ENCODE measurements at places on chromosomes 1 and 21.

- no peak for DNase-seq
Measured at GRCh38 chr1:203818399-203818798, 23.0 kb downstream of the ZBED6 start.

DNA sequence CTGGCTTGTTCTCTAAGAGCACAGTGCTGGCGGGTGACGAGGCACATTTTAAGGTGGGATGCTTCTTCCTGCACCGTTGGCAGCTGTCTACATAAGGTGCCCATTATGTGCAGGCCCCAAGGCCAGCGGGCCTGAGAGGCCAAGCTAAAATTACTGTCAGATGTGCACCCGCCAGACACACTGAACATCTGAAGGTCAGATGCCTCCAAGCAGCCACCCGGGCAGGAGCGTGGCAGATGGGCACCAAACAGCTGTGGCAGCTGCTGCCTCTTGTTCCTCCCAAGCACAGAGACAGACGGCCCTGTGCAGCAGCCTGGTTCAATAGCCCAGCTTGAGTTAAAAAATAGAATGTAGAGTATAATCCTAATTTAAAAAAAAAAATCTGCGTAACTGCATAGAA is 211.9 kb upstream of the EDN2 start:
- DNase-seq, result no peak

- DNase-seq, result no peak
Measured at GRCh38 chr1:43947874-43948437, 1.2 kb downstream of the IPO13 start.

DNA sequence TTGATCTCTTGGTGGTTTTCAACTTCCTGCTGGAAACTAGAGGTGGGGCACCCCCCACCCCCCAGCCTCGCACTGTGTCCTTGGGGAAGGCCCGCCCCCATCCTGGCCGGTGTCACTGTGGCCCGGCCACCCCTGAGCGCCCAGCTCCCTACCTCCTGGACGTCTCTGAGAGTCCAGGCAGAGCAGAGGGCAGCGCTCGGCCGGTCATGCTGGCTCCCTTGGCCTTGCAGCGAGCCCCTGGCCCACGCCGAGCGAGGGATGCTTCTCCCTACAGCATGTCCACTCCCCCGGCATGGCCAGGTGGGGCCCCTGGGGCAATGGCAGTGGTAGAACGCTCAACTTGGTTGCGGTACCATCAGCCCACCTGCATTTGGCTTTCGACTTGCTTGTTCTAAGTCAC is 28.7 kb upstream of the TRAPPC10 start:
- DNase-seq, result no peak

DNA sequence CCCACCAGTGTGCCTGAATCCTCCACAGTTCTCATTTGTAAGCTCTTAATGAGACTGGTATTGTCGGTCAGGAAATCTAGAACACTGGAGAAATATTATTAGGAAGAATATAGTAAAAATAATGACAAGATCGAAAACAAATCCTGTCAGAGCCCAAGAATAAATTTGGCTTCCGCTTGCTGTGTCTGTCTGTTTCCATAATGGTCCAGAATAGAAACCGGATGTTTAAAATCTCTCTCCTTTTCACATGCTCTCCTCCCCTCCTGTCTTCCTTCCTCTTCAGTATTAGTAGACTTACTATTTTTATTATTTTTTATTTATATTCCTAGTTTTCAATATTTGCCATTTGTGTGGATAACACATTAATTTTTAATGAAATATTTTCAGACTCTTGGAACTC is 187.7 kb downstream of the SDCCAG8 start:
- DNase-seq, result no peak

- DNase-seq, result no peak
Measured at GRCh38 chr1:68141071-68142021, 90.9 kb upstream of the DIRAS3 start.

DNA sequence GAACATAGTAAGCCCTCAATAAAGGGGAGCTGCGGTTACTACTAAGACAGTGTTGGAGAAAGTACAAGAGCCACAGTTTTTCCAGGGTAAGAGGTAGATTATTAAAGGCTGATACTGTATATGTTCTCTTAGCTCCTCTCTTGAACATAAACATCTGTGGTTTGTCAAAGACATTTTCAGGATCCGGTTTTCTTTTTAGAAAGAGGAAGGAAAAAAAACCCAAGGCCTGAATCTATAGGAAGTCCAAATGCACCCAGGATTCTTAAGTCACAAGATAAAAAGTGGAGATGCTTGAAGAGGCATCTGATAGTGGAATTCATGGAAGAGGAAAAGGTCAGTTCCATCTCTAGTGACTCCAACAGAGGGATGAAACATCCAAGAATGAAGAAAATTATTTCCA is 24.6 kb upstream of the SLC45A3 start:
- no peak for DNase-seq

DNA sequence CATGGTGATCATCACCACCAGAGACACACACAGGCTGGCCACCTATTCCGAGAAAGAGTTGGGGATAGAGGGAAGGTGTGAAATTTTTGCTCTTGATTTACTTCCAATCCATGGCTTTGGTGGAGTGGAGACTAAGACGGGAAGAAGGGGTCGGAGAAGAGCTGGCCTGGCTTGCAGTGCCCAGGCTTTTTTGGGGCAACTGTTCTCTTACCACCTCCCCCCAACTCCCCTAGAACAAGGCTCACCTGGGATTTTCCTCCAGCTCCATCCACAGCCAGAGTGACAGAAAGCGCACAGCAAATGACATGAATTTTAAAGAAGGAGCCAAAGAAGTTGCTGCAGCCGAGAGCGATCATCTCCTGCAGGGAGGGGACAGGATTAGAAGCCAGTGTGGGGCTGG is 16.0 kb downstream of the SLC26A9 start:
- no peak for DNase-seq

- no peak for DNase-seq
Measured at GRCh38 chr1:51316113-51316845, 14.1 kb downstream of the TTC39A start.

- DNase-seq, result no peak
Measured at GRCh38 chr1:12161324-12161661, 5.5 kb upstream of the TNFRSF1B start.

DNA sequence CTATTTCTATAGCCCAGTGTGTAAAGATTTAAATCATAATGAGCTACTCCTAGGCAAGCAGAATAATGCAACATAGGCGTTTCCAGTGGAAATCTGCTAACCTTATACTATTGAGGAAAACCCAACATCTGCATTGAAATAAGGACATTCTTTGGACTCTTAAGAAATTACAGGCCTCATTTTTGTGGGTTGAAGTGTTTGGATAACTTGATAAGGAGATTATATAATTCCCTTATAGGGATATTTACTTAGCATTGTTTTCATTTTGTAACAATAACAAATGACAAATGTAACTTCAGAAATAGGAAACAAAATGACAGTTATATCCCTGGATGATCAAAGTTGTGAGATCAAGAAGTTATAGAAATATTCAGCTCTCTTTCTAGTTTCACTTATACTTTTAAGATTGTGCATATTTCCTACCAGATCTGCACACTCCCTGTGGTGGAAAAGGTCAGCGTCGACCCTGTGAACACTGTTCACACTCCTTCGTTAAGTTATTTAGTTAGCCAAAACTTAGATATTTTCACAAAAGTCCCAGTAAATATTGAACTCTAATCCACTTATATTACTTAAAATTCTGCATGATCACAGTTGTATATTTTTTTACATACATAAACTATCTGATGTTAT is 284.4 kb upstream of the C1orf105 start:
- DNase-seq, result no peak

DNA sequence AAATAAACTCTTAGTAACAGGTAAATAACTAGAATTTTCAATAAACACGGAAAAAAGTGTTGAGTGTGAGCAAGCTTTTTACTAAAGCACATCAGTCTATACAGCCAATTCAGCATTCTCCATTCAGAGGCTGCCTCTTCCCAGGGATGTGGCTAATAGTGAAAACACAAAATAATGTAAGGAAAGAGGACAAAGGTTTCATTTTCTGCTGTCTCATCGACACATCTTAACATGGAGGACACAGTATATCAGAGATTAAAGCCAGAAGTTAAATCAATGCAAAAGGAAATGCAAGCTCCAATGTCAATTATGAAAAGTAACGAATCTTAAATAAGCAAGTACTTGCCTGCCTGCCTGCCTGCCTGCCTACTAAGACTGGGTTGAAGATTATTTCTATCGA is 43.2 kb downstream of the LUZP1 start:
- DNase-seq, result no peak

GRCh38 chr21:32800056-32800455 is 28.5 kb upstream of the PAXBP1 start:
- DNase-seq, result no peak

DNA sequence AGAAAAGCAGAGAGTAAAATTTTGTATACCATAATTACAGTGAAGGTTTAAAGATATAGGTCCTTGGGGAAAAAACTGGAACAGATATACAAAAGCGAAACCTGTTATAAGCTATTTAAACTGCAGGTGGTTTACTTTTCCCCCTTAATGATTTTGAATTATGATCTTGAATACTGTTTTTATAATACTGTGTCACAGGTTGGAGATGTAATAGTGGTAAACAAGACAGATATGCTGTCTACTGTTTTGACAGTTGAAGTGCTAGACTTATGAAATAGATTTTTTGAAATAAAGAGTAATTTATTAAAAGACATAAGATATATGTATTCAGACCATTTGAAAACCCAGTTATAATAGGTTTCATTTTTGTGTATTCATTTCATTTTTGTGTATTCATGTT is 129.4 kb downstream of the CD247 start:
- no peak for DNase-seq

- no peak for DNase-seq
Measured at GRCh38 chr1:208665936-208666335, 421.8 kb upstream of the PLXNA2 start.

GRCh38 chr1:74083128-74083527 is 114.8 kb downstream of the LRRIQ3 start:
- DNase-seq, result no peak

DNA sequence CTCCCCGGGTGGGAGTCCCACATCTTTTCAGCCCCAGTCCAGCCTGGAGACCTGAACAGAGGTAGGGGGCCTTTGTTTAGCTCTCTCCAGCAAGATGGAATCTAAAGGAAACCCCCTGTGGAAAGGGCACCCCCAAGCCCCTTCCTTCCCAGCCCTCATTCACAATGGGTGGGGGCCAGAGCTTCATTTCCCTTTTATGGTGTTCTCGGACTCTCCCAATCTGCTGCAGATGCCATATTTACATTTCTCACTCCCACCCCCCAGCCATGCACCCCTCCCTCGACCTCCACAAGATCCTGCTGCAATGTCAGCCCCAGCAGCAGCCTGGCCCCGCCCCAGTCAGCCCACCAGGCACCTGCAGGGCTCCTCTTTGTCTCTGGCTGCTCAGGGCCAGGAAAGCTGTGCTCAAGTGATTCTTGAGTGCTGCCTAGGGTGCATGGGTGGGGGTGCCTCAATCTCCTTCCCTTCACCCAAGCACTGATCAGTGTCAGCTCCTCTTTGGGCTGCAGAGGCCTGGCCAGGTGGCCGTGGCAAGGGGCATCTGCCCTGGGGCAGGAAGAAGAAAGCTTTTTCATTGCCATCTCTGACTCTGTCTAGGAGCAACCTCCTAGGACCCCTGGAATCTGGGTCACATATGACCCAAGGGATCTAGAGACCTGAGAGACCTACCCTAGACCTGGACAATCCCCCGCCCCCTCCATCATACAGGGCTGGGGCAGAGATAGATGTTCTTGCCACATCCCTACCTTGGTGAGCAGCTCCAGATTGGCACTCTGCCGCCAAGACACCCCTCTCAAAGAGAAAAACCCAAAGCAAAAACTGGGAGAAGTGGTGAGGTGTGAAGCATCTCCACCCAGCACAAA is 1.7 kb downstream of the KIF21B start:
- no peak for DNase-seq

DNA sequence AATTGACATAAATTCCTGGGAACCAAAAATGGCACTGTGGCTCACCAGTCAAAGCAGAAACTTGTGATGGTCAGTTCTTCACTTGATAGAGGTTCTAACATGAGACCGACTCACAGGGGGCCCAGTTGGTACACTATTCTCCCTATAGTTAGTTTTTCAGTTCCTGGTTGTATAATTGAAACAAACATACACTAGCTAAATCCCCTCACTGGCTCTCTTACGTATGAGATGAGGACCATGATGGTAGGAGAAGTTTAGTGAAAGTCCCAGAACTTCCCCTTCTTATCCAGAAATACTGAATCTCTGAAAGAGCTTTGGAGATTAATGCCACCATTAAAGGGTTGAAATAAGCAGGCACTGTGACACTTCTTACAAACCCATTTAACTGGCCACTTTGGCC is 2.8 kb upstream of the S100B start:
- no peak for DNase-seq

- DNase-seq, result no peak
Measured at GRCh38 chr1:10626791-10627410, 152.2 kb downstream of the PEX14 start.

- DNase-seq, result peak; percentile 42
Measured at GRCh38 chr1:205335692-205336091, 14.1 kb upstream of the NUAK2 start.

DNA sequence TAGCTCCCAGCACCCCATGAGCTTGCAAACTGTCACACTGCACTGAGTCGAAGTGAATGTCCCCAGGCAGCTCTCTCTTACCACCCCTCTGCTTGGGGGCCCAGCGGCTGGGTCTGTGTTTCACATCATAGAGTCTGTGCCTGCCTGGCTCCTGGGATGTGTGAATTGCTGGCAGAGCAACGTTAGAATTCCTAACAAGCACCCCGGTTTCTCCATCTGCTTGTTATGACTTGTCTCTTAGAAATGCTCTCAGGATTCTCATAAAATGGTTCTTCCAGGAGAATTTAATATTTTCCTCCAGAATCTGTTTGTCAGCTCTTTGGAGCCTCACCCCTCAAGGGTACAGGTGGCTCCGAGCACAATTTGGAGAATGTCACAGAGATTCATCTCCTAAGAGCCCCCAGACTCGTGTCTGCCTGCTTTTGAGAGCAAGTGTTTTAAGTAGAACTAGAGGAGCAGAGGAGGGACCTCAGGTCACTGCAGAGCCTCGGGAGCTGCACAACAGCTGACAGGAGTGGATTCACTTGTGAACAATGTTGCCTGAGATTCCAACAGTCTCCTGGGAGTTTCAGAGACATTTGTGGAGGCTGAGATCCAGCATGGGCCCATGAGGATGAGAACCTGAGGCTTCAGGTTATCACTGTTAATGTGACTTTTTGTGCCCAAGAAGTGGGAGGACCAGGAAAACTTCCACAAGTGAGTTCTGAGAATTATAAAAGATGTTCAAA is 131.5 kb downstream of the KCNJ6 start:
- no peak for DNase-seq

- no peak for DNase-seq
Measured at GRCh38 chr1:185062710-185063370, 17.5 kb downstream of the RNF2 start.

DNA sequence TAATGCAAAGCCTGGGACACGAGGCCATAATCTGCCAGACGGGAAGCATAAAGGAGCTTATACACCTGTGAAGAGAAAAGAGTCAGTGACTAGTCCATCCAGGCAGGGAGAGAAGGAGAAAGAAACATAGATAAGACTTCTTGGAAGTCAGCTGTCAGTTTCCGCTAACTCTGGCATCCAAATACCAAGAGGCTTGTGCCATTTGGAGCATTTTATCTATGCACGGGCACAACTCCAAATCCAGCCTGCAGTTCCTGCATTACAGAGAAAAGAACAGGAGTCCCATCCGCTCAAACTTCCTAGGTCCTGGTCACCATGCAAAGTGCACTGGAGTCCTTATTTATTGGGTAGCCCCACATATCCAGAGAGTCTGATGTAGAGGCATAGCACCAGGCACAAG is 27.9 kb downstream of the SEC16B start:
- DNase-seq, result no peak
